ENCODE measurements at places on chromosomes 5 and 9. TPM values are rescaled to one million over a fixed set of nuclear protein-coding genes. Genes with fewer than 3 reads are reported as not detected.

The PALM2AKAP2 gene
- 5.2 TPM for total RNA-seq

The CXCL14 gene
- total RNA-seq: 5.5 TPM

The CAMK4 gene
- 1.9 TPM for total RNA-seq

The SQSTM1 gene
- total RNA-seq: 390 TPM

The LRSAM1 gene
- 26.5 TPM for total RNA-seq

The CKMT2 gene
- not detected for total RNA-seq

The RASGRF2 gene
- 3.9 TPM for total RNA-seq

The PTGDS gene
- total RNA-seq: 31.7 TPM

The GCNT4 gene
- 2.4 TPM for total RNA-seq

The IL4 gene
- total RNA-seq: not detected

The CBY3 gene
- 1.7 TPM for total RNA-seq

The PCDHB16 gene
- 2.1 TPM for total RNA-seq

The FCN2 gene
- not detected for total RNA-seq

The CDH6 gene
- 2.4 TPM for total RNA-seq

The HTR4 gene
- total RNA-seq: 0.09 TPM

The SH2D3C gene
- 68.7 TPM for total RNA-seq

The LECT2 gene
- not detected for total RNA-seq

The ZNF618 gene
- 6.9 TPM for total RNA-seq

The TAS2R1 gene
- not detected for total RNA-seq

The PHYHD1 gene
- total RNA-seq: 27.6 TPM

The AGXT2 gene
- total RNA-seq: not detected

The LIFR gene
- 103 TPM for total RNA-seq

The NMUR2 gene
- total RNA-seq: not detected

The HMCN2 gene
- 0.76 TPM for total RNA-seq

The ARL14EPL gene
- total RNA-seq: not detected

The CER1 gene
- not detected for total RNA-seq

The SLC25A2 gene
- 0.43 TPM for total RNA-seq

The RFX3 gene
- total RNA-seq: 32.0 TPM

Measured in upper lobe of left lung (tissue), 6 donors.